ENCODE measurements at places on chromosomes 16 and 17. TPM values are rescaled to one million over a fixed set of nuclear protein-coding genes. Genes with fewer than 3 reads are reported as not detected.

DNA sequence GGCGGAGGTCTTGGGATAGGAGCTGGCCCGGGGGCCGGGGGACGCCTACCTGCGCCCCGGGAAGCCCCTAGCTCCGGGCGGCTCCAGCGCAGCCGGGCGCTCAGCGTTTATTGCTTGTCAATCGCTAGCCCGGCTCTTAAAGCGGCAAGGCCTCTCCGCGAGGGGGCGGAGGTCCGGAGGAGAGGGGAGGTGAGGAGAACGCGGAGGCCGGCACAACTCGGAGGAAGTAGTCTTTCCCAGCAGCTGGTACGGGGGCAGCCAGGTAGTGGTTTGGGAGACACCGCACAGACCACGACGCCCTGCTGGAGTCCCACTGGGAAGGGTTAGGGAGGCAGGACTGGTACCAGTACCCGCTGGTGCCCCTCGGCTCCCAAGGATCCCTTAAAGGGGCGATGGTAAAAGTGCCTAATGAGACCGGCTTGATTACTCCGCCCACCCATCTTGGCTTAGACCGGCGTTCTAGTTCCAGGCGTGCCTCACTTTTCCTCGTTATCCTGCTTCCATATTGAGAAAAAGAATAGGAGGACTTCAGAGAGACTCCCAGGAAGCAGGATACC, at the start of gene MPP2:
Gene MPP2, minus strand, starts transcription at position 112 of the 557 bp plus-strand sequence. CDS start 3,076 bp downstream, outside the sequence.
- DNase-seq = peak; percentile 82

DNA sequence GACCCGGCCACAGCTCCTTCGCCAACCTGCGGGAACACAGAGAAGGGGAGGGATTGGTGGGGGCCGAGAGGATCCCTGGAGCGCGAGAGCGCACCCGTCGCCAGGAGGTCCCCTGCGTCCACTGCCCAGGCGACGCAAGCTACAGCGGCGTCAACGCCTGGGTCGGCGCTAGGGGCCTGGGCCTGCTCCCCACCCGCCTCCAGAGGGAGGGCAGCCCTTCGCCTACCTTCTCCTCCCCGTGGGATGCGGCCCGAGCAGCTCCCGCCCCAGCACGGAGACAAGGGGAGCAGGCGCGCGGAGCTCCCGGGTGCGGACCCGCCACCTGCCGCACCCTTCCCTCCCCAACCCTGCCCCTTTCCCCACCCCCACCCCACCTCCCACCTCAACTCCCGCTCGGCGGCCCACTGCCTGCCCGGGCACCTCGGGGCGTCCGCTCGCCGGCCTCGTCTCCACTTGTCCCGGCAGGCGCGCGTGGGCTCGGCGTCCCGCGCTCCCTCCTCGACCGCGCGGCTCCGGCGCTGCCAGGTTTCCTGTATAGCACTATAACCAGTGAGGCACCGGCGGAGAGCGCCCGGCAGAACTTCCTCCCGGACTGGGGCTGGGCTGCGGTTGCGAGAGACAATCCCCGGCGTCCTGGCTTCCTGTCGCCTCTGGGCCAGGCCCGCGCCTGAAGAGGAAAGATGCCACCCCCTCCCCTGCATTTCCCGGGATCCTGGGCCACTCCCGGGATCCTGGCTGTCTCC, 119.1 kb upstream of the SMURF2 start:
- peak; percentile 94 for DNase-seq

- no peak for DNase-seq
Measured at GRCh38 chr17:41724476-41725050, 9.9 kb downstream of the HAP1 start.

GRCh38 chr17:14510136-14510535, 209.3 kb downstream of the HS3ST3B1 start:
- no peak for DNase-seq

DNA sequence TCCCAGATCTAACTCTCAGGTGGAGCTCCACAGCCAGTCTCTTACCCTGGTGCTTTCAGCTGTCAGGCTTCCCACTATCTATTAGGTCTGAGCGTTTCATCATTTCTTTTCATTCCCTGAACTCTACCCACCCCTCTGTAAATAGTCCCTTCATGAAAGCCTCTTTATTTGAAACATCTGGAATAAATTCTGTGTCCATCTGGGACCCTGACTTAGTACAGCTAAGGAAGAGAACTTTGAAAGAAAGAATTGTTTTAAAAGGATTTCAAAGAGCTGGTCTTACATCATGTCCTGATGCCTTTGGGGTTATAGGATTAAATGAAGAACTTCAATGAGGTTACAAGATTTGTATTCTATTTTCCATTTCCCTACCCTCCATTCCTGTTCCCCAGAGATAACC, 388.5 kb upstream of the CA10 start:
- DNase-seq = no peak

DNA sequence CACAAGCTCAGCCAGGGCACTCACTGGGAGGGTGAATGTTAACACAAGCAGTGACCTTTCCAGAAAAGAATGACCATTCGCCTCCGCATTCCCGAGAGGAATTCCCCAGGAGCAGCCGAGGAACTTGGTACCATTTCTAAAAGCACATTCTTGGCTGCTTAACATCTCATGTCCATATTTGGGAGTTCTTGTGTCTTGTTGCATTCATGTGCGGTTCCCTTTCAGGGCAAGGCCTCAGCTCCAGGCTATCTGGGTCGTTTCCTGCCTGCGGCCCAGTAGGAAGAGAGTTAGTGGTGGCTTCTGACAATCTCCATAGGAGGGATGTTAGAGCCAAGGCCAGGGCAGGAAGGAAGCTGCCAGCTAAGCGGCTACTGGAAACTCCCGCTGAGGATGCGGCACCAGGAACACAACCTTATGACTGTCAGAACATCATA, 27.8 kb upstream of the MEAK7 start:
- peak; percentile 75 for DNase-seq

- no peak for DNase-seq
Measured at GRCh38 chr16:11557801-11558200, 28.9 kb downstream of the LITAF start.

DNA sequence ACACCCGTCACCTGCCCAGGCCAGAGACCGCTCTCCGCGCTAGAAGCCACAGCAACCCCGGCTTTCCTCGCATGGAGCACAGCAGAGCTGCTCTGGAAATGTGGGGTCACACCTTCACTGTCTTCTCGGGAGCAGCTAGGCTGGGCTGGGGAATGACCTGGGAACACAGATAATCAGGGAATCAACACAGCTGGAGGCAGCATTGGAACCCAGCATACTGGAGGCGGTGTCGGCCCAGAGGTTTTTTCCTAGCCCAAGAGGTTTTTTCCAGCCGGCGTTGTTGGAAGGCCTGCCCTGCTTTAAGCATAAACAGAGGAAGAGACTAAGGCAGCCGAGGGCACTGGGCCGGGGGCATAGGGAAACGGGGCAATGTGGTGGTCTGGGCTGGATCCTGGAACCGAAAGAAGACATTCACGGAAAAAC, 791 bp upstream of the PLD6 start:
- DNase-seq = no peak

- DNase-seq = no peak
Measured at GRCh38 chr17:58789160-58789559, 33.5 kb downstream of the PPM1E start.

DNA sequence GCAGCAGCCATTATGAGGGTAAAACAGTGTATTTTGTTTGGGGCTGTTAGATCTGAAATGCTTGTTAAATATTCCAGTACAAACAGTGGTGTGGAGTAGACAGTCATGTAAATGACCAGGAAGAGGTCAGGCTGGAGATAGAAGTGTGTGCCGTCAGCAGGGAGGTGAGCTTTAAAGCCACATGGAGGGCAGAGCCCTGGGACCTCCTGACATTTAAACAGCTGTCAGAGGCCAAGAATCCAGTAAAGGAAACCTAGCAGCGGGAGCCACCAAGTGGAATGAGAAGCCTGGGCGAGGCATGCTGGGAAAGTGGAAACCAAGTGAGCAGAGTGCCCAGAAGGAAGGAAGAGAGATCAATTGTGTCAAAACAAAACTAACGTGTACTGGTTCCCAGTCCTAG, 26.8 kb downstream of the C17orf67 start:
- DNase-seq = no peak

DNA sequence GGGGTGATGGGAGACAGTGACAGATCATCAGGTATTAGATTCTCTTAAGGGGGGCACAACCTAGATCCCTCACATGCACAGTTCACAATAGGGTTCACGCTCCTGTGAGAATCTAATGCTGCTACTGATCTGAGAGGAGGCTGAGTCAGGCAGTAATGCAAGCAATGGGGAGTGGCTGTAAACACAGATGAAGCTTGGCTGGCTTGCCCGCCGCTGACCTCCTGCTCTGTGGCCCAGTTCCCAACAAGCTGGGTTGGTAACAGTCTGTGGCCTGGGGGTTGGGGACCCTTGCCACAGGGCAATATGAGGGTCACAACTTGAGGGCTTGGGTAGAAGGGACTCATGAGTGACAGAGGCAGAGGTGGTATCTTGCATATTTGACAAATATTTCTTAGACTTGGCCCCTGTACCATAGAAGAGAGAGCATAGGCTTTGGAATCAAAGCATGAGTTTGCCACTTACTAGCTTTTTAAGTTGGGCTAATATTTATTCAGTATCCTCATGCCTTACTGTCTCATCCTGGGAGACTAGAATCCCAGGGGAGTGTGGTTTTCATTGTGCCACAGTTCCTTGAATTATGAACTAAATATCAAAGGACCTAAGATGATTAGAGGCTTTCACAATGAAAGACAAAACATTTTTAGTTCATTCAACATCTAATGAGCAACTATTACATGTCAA, 133.4 kb downstream of the SPACA3 start:
- DNase-seq = no peak

DNA sequence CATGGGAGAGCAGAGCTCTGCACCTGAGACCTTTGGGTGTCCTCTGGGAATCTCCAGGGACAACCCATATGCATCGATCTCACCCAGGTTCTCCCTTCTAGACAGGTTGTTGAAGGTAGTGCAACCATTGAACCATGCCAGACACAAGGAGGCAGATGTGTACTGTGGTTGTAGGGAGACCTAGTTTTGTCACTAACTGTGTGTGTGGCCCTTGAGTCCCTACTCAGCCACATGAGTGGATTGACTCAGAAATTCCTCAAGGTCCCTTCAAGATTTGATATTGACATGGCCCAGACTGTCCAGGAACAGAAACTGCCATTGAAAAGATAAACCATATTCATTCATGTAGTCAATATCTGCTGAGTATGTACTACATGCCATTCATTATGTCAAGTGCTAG, 396.4 kb upstream of the CCL2 start:
- no peak for DNase-seq

DNA sequence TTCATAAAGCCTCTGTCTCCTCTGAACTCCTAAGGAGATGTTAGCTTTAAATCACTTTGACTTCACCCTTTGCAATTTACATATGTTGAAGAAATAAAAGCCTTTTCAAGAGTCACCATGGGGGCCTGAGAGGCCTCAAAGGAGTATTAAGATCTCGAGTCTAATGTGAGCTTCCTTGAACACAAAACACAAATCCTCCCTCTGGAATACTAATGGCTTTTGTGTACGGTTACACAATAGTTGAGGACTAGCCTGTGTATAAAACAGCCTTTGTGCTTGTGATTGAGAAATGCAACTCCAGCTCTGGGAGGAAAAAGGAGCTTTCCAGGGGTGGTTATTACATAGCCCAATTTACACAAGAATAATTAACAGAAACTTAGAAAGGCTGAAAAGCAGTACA, 1140.2 kb downstream of the CDH11 start:
- DNase-seq = no peak

DNA sequence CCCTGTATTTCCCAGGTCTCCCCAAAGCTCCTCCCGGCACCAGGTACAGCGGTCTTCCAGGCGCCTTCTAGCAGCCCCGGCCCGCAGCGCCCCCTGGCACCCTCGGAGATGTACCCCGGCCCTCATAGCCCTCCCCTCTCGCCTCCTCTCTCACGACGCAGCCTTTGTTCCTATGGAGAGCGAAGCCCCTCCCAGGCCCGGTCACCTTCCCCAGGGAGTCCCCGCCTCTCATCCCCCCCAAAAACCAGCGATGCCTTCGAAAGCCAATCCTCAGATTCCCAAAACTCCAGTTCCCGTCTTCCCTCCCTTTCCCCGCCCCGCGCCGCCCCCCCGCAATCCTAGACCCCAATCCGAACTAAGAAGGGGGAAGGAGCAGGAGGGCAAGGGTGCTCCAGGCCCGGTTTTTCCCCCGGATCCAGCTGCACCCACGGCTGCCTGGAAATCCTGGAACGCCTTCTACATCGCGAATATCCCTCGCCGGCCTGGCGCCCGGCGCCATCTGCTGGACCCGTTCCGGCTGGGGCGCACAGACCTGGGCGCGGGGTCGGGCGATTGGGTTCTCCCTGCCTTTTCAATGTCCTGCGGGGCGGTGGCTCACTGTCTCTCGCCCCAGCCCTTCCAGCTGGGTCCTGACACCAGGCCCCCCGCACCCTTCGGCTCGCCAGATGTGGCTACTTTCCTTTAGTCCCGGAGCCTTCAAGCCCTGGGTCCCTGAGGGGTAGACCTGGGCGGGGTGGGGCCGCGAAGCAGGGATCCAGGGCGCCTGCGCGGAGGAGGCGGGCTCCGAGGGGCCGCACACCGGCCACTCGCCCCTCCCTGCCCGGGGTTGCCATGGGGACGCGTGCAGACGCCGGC, at the start of gene DNAH2:
Gene DNAH2, plus strand, starts transcription at position 844 of the 855 bp plus-strand sequence. CDS start 1,991 bp downstream, outside the sequence.
- peak; percentile 72 for DNase-seq

DNA sequence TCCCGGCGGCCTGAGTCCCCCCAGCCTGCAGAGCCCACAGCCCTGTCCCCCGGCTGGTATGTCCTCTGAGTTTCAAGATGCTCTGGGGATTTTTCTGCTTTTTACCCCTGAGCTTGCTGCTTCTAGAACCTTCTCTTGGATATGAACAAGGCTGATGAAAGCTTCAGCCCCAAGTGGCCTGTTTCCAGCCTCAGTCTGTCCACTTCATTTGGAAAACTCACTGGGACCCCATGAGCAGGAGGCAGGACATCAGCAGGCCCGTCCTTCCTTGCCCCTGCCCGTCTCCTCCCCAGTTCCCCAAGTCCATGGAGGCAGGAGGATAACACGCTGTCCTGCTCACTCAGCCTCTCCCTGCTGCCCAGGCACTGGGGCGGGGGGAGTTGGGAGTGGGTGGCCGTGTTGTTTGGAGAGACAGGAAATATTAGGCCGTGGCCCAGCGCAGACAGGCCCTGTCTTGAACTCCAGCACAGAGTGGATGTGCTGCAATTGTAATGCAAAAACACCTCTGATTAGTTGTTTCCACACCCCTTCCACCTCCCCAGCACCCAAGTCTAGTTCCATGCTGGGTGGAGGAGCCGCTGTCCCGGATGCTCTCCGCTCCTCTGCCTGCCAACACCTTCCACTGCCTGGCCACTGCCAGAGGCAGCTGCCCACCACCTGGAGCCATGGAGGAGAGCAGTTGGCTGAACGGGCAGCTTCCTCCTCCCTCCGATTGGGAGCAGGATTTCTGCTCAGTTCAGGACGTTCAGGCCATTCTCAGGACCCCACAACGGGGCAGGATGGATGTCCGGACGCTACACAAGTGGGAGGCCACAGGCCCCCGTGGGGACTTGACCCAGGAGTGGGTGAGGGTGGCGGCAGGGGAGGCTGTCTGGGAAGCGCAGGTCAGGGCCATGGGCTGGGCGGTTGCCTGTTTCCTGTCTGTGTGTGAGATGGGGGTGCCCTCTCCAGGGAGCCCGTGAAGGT, 216.9 kb upstream of the GSE1 start:
- DNase-seq = peak; percentile 55

- DNase-seq = no peak
Measured at GRCh38 chr17:9887508-9887907, 17.6 kb downstream of the RCVRN start.

Gene BCL6B
- 14.0 TPM for total RNA-seq

Gene FBXW10
- total RNA-seq = not detected

Gene FHOD1
- 15.3 TPM for total RNA-seq

Gene SLFN13
- total RNA-seq = 6.7 TPM

Gene HOXB7
- total RNA-seq = 0.41 TPM

Data from Right ventricle myocardium inferior (tissue), 1 donor.